ENCODE measurements at places on chromosomes 16 and 17.

GRCh38 chr17:55642741-55643140, 79.9 kb downstream of the TMEM100 start:
- peak; percentile 8 for DNase-seq

DNA sequence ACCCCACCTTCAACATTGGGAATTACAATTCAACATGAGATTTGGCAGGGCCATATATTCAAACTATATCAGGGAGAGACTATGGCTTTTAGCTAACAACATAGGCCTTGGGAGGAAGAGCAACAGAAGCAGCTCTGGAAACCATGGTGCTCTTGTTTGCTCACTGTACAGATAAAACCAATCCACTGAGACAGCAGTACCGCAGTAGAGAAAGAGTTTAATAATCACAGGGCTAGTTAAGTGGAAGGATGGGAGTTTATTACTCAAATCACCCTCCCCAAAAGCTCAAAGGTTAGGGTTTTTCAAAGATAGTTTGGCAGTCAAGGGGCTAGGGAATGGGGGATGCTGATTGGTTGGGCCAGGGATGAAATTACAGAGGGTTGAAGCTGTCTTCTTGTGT, 52.7 kb upstream of the CRHR1 start:
- no peak for DNase-seq

GRCh38 chr17:632560-632959, 82.1 kb downstream of the VPS53 start:
- DNase-seq: no peak

DNA sequence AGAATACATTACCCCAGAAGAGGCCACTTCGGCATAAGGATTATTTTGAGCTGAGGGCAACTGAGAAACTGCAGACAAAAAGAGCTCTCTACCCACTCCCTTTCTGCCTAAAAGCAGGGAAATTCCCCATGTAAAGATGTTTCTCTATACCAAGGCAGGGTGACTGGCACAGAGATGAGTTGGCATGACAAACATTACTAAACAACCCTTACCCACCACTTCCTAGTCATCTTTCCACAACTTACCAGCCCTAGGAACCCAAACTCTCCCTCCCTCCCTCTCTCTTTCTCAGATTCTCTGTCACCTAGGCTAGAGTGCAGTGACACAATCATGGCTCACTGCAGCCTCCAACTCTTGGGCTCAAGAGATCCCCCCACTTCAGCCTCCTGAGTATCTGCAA, 68.6 kb downstream of the EMP2 start:
- DNase-seq: no peak

GRCh38 chr17:5841862-5842261, 228.3 kb upstream of the WSCD1 start:
- DNase-seq: no peak

DNA sequence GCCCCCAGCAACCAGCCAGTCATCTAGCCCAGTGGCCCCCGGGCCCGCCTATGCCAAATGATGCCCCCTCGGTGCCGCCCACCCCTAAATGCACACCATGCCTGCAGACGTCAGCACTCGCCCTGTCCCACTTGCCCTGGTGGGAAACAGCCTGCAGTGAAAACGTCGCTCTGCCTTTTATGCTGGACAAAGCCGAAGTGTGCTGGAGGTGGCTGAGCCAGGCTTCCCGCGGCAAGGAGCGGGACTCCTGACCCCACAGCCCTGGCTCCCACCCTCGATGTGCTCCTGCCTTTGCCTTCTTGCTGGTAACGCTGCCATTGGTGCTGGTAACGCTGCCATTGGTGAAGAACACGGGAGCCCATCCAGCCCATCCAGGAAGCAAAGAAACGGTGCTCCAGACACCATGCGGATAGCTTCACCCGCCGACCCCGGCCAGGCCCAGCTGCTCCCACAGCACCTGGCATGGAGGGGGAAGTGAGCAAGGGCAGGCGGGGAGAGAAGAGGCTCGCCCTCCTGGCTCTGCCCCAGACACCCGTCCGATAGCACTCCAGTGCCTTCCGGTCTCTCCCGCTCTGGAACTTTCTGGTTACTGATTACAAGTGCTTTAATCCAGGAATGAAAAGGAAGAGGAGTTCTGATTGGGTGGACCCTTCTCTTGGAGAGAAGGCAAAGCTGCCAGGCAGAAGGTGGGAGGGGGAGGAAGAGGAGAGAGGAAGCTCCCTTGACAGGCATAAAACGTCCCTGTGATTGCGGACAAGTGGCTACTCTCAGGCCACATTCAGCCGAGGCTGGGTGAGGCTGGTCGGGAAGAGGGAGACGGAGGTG, 4.0 kb upstream of the BAIAP2 start:
- no peak for DNase-seq

DNA sequence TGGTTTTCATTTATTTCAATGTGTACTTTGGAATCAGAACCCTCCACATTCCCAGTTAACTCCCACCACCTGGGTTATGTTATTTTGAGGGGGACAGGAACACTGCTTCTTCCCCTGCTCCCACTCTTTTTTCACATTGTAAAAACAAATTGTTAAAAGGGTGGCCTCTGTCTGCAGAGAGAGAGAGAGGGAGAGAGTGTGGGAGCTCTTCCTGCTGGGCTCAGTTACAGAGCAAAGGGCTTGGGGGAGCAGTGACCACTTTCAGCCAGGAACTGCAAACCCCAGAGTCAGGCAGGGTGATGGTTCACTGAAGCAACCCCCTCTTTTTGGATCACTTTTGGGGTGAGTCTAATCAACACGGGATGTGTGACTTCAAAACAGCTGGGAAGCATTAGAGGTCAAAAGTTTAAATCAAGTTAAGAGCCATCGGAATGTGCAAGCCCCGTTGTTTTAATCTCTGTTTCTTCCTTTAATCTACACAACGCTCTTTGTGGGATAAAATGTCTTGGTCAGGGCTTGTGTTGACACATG, 577.0 kb upstream of the CDH11 start:
- DNase-seq: peak; percentile 65

DNA sequence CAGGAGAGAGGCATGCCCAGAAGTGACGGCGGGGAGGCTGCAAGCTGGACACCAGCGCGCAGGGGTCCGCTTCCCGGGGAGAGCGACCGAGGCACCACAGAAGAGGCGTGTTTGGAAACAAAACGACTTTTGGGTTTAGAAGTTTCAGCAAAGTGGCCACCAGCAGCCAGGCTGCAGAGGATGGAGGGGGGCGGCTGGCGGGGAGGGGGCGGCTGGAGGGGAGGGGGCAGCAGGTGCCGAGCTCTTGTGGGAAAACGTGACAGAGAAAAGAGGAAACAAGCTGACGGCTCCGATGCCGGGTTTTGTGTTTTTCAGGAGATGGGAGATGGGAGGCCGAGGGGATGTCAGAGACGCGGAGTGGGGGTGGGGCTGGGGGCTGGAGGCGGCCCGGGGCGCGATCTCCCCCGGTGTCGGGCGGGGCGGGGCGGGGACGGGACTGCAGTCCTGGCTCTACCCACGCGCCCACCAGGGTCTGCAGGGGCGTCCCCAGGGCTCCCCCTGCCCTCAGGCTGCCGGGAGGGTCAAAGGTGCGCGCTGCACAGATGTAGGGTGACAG, 32.1 kb upstream of the RPH3AL start:
- DNase-seq: no peak

DNA sequence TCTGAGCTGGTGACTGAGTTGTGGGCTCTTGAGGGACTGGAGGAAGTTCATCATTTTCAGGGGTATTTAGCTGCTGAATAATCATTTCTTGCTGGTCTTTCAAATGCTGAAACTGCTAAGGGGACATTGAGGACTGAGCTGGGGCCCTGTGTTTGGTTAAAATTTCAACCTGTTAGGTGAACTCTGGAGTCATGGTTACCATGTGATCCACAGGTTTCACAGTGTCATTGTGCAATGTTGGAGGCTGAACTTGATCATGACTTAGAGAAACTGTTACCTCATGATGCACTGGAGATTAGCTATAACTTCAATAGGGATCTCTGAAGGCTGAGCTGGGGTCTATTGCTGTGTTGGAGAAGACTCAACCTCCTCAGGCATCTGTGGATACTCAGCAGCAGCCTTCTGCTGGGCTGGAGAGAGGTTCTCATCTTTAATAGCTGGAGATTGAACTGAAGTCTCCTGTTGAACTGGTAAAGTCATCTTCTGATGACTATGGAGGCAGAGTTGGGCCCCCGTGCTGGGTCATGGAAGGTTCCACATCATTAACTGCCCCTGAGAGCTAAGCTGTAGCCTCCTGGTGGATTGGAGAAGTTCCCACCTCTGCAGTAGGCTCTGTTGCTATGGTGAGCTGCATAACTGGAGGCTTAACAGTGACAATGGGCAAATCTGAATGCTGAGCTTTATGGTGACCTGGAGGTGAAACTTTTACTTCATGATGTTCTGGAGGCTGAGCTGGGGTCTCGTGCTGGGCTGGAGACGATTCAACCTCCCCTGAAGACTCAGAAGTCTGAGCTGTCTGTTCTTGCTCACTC, 15.2 kb downstream of the RDM1 start:
- peak; percentile 15 for DNase-seq

DNA sequence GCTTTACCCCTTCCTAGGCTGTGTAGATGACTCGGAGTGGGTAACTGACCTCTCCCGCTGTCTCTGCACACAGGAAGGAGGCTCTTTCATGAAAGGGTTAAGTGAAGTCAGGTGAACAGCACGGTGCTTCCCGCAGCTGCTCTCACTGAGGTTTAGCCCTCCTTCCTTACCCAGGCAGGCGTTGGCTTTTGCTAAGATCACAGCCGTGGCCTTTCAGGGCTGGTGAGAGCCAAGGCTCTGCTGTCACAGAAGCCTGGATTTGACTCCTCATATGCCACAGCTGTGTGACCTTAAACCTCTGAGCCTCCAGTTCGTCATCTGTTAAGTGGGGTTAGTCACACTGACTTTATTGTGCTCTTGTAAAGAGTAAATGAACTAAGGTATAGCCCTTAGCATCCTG, 90.9 kb upstream of the PLCG2 start:
- DNase-seq: no peak

GRCh38 chr17:74943808-74944522, 8.3 kb downstream of the OTOP3 start:
- peak; percentile 7 for DNase-seq

DNA sequence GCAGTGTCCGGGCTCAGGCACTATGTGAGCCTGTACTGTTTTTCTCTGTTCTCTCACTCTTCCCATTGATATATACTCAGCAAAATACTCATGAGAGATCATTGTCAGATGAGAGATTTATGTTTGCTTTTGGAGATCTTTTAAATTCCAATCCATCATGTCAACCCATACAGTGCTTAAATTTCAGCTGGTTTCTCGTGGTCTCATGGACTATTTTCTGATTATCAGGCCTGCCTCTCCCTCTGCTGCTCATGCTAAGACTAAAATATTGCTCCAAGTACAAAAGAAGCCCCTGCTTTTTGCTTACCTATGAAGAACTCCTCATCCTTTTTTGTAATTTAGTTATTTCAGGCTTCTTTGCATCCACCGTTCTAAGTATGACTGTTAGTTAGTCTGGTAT, 547.2 kb downstream of the KCNJ2 start:
- no peak for DNase-seq

GRCh38 chr16:89744813-89745212, 23.5 kb downstream of the ZNF276 start:
- DNase-seq: no peak

GRCh38 chr17:50170662-50171370, 5.0 kb downstream of the SGCA start:
- DNase-seq: no peak

- no peak for DNase-seq
Observed at GRCh38 chr16:54928411-54929089, 2.1 kb upstream of the IRX5 start.
